NCI-H1694 (cell line): ENCODE measurements at places on chromosomes 13 and 19.
A peak's percentile ranks its signal among the peaks of the same experiment; 100 is the strongest.

DNA sequence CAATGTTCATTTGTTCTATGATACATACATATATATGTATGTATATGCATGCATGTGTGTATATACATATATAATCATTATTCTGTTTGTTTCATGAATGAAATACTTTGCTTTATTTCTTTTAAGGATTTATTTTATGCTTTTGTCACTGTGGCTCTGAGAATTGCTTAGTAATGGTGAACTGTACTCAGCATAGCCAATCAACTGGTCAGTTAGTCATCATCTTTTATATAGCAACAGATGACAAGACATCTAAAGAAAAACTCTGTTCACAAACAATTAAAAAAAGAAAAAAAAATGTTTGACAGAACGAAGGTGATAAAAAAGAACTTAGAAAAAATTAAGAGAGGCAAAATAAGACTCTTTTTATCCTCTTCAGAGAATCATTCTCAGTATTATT, 1440.3 kb downstream of the PCDH9 start:
- no peak for DNase-seq

GRCh38 chr19:49687566-49688316, 1.7 kb upstream of the ADM5 start:
- no peak for DNase-seq

DNA sequence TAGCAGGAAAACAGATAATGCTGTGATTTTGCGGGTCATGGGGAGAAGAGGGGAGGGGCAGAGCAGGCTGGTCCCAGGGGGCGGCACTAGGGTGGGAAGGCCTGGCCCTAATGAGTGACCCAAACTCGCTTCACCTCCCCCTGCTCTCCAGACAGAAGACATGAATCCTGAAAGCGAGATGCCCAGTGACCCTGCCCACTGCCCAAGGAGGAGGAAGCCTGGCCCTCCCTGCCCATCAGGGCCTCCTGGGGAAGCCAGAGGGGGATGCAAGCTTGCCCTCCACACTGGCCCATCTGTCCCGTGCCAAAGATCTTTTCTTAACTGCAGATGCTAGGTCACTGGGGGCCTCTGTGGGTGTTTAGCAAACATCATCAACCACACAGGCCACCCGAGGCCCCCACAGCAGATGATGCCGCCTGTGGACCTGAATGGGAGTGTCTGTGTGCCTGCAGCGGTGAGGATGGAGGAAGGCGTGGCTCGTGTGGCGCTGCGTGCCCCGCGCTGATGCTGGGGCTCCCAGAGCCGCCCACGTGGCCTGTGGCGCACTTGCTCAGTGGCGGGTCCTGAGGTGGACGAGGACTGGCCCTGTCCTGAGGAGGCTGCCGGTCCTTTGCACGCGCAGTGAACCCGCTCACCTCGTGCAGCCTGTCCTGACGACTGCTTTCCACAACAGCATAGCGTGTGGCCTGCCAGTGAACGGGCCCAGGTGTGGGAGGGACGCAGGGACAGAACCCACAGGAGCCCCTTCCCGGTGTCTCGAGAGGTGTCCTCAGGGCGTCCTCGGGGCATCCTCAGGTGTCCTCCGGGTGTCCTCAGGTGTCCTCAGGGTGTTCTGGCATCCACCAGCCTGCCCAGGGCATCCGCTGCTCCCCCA, 80.5 kb upstream of the MCF2L start:
- no peak for DNase-seq

- DNase-seq: no peak
Measured at GRCh38 chr13:78742659-78743058, 83.7 kb upstream of the OBI1 start.

DNA sequence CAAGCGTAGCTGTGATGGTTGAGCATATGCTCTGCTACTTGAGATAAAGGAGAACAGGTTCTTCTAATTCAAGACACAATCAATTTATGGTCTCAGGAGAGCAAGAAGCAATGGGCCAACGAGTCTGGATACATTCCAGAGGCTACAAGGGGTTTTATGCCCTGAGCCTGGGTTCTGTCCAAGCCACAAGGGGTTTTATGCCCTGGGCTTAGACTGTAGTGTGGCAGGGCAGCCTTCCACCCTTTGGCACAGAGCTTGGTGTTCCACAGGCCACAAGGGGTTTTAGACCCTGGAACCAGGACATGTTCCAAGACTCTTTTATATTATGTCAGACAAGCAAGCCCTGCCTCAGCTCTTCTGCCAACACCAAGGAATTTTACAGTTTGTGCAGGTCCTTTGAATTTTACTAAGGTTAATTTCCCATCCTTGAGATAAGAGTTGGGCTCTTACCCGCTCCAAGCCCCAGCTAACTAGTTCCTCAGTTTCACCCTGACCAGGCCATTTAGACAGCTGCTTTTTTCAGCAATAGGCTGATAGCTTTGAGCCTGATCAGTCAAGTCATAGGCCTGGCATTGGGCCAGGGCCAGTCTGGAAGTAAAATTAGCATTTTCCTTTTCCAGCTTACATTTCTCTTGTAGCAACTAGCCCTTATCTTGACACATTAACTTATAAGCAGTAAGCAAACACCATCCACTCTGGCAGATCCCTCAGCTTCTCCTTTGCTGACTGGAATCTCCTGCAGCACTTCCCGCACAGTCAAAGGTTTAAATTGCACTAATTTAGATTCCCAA, 95.0 kb downstream of the ZNF737 start:
- no peak for DNase-seq

- peak; percentile 72 for DNase-seq
Measured at GRCh38 chr19:46815833-46816627, 27.6 kb upstream of the SLC1A5 start.

DNA sequence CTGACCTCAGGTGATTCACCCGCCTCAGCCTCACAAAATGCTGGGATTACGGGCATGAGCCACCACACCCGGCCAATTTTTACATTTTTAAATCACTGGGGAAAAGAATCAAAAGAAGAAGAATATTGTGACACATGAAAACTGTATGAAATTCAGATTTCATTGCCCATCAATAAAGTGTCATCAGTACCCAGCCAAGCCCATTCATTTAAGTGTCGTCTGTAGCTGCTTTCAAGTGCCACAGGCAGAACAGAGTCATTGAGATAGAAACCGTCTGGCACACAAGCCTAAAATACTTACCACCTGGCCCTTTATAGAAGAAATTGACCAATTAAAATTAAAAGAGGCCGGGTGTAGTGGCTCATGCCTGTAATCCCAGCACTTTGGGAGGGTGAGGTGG, 15.3 kb downstream of the COLGALT1 start:
- no peak for DNase-seq

GRCh38 chr19:54790711-54791110, 12.7 kb upstream of the KIR2DL4 start:
- no peak for DNase-seq

DNA sequence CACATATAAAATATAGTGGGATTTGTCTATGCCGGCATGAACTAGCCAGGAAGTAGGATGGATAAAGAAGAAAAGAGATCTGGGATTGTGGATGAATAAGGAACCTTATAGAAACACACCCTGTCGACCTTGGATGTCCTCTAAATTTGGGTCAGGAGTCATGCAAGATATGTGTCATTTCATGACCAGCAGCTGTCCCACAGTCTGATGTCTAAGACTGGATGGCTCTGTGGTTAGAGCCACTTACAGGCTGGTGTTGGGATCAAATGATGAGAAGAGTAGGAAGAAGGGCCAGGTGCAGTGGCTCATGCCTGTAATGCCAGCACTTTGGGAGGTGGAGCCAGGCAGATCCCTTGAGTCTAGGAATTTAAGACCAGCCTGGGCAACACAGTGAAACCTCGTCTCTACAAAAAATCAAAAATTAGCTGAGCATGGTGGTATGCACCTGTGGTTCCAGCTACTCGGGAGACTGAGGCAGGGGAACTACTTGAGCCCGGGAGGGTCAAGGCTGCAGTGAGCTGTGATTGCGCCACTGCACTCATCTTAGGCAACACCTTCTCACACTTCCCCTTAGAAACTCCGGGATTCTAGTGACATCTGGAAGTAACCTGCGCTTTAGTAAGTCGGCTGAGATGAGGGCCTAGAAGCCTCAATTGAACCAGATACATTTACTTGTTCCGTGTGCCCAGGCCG, 30.8 kb downstream of the TMED1 start:
- DNase-seq: no peak

DNA sequence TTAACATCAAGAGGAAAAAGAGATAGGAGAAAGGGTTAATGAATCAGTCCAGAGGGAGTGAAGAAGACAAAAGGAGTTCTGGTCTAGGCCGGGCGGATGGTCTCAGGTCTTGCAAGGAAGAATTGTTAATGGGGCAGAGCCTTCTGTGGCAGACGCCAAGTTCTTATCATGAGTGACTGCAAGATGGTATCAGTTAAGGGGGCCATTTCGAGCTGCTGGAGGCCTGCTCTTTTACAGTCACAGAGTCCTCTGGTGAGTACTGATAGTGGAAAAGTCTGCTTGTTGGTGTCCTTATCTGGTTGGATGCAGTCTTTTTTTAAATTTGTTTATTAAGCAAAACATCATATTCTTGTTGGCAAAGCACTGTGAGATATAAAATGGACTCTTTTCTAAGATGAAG, 590.9 kb upstream of the SGCG start:
- DNase-seq: no peak

GRCh38 chr13:95356916-95357315, 55.7 kb upstream of the ABCC4 start:
- no peak for DNase-seq

GRCh38 chr19:29245215-29245614, 32.3 kb upstream of the UQCRFS1 start:
- peak; percentile 35 for DNase-seq

GRCh38 chr13:95707442-95708390, 30.8 kb downstream of the DNAJC3 start:
- no peak for DNase-seq

GRCh38 chr13:44155422-44156293, 218.0 kb upstream of the SERP2 start:
- no peak for DNase-seq

- no peak for DNase-seq
Measured at GRCh38 chr19:15730538-15730937, 2.7 kb downstream of the OR10H2 start.
